ENCODE measurements at places on chromosomes 5 and 9.

- DNase-seq: no peak
Measured at GRCh38 chr9:99624499-99625233, 197.0 kb upstream of the NR4A3 start.

DNA sequence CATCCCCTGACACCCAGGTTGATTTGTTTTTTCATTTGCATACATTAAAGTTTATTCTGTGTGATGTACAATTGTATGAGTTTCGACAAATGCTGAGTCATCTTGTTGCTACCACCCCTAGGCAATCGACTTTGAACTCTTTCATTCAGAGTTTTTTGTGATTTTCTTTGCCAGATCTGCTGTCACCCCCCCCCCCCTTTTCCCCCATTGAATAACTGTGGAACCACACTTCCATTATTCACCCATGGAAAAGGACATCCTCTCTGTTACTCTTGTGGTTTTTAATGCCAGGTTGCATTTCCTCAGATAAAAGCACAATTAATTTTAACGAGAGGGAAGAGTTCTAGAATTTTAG is 13.7 kb upstream of the FAM120AOS start:
- DNase-seq: no peak

GRCh38 chr5:38878391-38879077 is 32.7 kb downstream of the OSMR start:
- DNase-seq: no peak

DNA sequence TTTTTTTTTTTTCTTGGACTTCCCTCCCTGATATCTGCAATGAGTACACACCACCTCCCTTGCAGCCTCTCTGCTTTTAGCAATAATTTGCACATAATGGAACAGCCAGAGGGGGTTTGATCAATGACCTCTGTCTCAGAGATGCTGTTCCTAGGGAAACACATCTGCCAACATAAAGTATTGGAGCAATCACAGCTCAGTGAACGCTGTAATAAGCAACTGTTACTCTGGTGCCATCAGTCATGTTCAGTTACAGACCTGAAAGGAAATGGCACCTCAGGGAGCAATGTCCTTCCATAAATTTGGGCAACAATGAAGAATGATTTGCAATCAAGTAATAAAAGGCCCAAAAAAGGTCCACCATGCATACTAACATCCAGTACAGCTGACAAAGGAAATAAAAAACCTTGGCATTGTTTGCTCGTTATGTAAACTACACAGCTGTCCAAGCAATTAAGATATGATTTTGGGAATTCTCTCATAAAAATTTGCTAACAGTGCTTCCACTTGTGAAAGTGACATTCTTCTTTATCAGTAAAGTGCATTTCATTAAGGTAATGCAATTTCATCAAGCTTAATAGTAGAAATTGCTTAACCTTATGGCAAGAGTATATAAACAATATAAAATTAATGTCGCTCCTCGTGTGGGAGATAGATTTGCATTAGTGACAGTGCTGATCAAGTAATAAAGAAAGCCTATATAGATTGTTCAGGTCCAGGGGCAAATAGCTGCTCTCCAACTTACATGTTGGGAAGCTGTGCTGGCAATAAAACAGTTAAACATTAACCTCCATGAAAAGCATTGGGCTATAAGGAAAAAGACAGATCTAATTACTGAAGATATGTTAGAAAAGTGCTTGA is 167.8 kb downstream of the RASEF start:
- no peak for DNase-seq

GRCh38 chr5:56467176-56467717 is 234.1 kb upstream of the ANKRD55 start:
- DNase-seq: no peak

Measured in DND-41 (cell line).